ENCODE measurements at places on chromosomes 5 and 9. TPM values are rescaled to one million over a fixed set of nuclear protein-coding genes. Genes with fewer than 3 reads are reported as not detected.

- DNase-seq = no peak
Measured at GRCh38 chr9:90919883-90920282, 118.3 kb downstream of the SYK start.

- no peak for DNase-seq
Measured at GRCh38 chr9:108476574-108476973, 379.2 kb downstream of the ACTL7B start.

PCDHGB6 gene
- polyA plus RNA-seq = 0.13 TPM

TRPM3 gene
- polyA plus RNA-seq = not detected
